ENCODE measurements at places on chromosomes 1 and 21.

GRCh38 chr1:158328426-158328825 is 2.9 kb downstream of the CD1B start:
- DNase-seq, result no peak

- DNase-seq, result no peak
These were observed 111.2 kb upstream of the KIF26B start for GRCh38 chr1:245043611-245043940.

DNA sequence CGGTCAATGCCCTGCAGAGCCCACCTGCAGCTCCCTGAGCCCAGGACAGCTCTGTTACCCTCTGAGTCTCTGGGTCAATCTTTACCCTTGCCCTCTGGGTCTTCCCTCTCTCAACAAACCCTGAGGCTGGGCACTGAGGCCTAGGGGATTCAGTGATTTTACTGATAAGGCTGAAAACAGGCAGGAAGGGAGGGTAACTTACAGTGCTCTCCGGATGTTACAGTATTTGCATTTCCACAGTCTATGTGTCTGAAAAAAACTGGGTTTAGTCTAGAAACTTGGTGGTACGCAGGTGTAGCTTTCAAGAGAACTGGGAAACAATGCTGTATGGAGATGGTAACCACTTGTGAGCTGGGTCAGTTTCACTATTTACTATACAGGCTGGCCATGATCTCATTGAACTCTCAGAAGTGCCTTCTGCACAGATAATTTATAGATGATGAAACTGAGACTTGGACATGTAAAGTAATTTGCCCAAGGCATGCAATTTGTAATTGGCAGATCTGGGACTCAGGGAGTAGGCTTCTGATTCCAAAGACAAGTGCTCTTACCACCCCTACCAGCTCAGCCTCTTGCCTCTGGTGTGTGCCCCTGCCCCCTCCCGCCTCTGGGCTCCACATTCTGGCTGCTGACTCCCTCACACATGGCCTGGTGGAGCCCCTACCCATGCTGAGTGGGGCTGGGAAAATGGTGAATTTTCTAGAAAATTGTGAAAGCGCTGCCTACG is 48.8 kb downstream of the TENT5C start:
- no peak for DNase-seq

DNA sequence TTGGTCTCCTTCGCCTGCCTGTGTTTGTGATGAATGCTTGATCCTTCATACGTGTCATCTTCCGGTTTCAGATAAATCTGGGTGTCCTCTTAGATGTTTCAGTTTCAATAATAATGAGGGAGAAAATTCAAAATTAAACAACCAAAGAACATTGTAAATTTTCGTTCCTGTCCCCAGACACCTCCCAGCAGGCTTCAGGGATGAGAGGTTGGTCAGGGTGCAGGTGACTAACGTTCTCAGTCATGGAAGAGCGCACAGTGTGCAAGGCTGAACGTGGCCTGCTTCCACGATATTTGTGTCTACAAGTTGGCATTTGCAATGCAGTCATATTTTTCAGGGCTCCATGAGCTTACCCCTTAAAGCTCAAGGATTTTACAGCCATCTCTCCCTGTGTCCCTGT is 147.1 kb upstream of the ARHGEF16 start:
- no peak for DNase-seq

GRCh38 chr21:41610042-41610839 is 102.3 kb upstream of the TMPRSS2 start:
- peak; percentile 47 for DNase-seq

DNA sequence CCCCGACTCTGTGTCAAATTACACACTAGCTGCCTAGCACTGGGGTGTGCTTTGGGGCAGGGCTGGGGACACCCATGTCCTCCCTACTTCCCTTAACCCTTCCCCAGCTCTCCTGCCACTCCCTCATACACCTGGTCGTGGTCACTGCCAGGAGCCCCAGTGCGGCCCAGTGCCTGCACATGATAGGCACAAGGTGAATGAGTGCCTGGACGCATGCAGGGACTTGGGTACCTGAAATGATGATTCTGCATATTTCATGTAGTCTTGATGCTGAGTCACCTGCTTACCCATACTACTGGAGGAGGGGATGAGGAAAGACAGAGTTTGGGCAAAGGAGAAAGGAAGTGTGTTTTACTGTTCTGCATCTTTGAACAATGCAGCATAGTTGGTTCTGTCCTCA is 1.5 kb upstream of the VANGL2 start:
- no peak for DNase-seq

DNA sequence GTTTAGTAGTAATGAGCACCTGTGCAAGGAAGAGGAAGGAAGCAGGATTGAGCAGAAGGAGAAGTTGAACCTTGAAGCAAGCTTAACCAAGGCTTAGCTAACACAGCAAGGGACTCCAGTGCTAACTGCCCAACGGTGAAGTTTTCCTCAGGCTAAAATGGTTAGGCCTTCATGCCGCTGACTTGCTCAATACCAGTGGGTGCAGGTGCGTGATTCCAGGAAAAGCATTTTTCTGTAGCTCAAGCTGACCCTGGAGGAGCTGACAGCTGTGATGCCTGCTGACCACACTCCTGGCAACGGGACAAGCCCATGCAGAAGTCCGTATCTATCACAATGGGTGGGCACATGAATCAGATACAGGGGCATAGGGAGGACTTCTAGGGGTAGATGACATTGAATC is 76.5 kb upstream of the FGGY start:
- DNase-seq, result no peak

DNA sequence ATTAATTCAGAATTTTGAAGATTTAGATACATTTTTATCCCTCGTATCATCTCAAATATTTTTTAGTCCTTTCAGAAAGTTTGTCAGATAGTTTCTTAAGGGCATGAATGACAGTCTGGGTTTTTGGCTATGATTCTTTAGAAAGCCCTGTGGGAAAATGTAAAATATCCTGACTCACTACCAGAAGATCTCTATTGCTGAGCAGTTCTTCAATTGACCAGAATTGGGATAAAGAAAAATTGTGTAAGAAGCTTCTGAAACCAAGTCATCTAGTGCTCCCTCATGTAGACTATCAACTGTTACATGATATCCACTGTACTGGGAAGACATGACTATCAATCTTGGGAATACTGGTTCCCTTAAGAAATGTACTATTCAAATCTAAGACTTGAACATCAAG is 608.3 kb upstream of the CHRM3 start:
- DNase-seq, result no peak

DNA sequence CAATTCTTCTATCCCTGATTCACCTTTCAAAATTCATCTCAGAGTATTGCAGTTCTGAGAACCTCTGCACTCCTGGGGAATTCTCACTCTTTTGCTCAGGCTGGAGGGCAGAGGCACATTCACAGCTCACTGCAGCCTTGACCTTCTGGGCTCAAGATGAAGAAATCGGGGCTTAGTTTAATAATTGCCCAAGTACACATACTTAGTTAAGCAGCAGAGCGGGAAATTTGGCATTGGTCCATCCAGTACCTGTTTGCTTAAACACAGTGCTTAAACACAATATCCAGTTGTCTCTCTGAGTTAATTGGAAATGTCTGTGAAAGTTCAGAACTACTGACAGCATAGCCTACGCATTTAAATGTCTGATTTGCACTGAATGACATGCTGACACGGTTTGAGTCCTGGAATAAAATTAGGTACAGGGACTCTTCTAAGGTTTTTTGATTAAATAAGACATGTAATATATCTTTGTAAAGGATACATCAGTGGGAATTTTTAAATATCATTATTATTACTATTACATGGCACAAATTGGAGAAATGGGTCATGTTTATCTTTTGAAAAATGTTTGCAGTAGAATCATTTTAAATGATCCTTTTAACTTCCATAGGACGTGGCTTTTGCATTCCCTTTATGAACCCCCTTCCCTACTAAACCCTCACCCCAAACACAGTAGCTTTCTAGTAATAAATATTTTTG is 337.4 kb downstream of the SRGAP2C start:
- DNase-seq, result no peak

- no peak for DNase-seq
These were observed 4.7 kb downstream of the PTPRU start for GRCh38 chr1:29240986-29241385.

DNA sequence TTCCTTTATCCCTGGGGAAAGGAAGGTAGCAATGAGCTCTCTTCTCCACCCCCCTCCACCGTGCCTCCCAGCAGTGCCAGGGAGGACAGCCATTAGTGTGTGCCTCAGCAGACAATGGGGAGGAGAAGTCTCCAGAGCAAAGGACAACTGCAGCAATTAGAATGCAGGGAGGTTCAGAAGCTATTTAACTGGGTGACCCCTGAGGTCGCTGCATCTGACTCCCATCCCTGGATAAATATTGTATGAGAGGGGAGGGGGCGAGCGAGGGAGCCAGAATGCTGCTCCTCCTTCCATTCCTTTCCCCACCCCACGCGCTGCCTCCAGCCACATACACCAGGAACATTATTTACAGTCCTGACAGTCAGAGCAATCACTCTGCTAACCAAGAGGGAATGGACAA is 59.0 kb downstream of the ERI3 start:
- DNase-seq, result no peak

DNA sequence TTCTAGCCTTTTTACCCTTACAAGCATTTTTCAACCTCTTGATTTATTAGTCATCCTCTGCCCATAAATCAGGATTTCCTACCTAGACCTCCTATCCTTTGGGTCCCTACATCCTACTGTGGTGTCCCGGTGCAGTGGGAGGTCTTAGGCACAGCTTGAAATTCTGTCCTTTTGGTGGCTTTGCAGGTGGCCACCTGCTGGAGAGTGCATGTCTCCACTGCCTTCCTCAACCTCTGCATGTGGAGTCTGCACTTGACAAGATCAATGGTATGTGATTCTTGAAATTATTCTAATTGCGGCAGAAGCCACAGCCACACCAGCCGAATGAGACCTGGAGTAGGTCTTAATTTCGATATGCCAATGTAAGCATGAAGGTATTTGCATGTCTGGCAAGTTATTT is 11.4 kb upstream of the KCNA3 start:
- no peak for DNase-seq

DNA sequence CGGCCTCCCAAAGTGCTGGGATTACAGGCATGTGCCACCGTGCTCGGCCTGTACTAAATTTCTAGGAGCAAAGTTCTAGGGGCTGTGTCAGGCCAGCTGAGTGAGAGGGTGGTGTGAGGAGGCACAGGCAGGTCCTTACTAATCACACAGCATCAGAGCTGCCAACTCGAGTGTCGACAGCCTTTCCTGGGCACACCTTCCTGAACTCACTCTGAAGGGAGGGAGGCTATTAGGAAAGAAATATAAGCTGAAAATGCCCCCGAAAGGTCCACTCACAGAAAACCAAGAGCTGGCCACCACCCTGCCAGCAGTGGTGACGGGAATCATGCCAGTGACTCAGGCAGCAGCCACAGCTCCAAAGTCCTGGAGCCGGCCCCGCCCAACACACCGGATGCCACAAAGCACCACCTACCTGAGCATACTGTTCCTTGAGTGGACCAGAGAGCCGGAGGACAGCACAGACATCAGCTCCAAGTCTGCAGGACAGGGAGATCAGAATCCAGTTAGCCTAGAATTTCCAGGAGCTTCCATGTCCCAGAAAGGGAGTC is 4.5 kb downstream of the PMVK start:
- DNase-seq, result no peak

- DNase-seq, result no peak
These were observed 13.4 kb upstream of the SVBP start for GRCh38 chr1:42830631-42831030.

- no peak for DNase-seq
These were observed 15.1 kb downstream of the FAAP20 start for GRCh38 chr1:2179283-2180013.

DNA sequence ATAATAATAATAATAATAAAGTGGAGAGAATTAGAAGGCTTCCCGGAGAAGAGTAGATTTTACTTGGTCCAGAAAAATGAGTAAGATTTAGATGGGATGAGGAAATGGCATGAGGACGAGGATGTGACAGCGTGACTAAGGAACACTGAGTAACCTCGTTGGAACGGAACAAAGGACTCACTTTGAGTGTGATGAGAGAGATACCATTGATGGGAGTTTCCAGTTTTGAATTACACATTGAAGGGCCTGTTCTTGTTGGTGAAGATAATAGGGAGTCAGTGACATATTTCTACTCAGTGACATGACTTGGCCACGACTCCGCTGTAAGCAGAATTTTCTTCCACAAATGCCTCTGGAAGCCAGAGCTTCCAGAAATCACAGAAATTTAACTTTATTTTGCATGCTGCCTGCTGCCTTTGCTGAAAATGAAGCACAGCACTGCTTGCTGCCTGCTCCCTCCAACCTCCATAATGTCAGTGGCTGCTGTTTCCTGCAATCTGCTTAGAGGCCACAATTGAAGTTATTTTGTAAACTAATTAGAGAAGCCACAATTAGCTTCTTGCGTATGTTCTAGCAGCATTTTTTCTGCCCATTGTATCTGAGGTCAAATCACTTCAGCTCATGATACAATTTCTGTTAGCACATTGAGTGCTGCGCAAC is 33.7 kb upstream of the FBXO28 start:
- DNase-seq, result no peak

GRCh38 chr21:40602080-40602479 is 244.9 kb downstream of the DSCAM start:
- no peak for DNase-seq

GRCh38 chr21:28852706-28853105 is 140.0 kb downstream of the LTN1 start:
- DNase-seq, result no peak

- DNase-seq, result no peak
These were observed 39.9 kb downstream of the CRYAA start for GRCh38 chr21:43208561-43209332.

DNA sequence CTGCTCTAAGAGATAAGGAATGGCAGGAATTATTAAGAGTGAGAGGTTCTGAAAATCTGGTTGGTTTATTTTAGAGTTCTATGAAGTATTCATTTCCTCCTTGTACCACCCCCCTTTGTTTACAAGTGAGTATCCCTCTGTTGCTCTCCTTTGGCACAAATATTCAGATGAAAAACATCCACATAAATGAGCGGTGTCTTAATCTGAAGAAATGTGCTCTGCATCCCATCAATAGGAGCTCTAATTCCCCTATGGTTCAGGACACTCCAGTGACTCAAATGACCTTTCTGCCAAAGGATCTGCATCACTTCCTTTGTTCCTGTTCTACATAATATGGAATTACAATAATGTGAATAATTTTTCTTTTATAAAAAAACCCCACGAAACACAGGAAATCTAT is 16.6 kb downstream of the DDAH1 start:
- no peak for DNase-seq

GRCh38 chr1:62271948-62272728 is 47.1 kb downstream of the KANK4 start:
- peak; percentile 52 for DNase-seq

GRCh38 chr1:229544587-229544986 is 13.9 kb downstream of the ABCB10 start:
- DNase-seq, result no peak

DNA sequence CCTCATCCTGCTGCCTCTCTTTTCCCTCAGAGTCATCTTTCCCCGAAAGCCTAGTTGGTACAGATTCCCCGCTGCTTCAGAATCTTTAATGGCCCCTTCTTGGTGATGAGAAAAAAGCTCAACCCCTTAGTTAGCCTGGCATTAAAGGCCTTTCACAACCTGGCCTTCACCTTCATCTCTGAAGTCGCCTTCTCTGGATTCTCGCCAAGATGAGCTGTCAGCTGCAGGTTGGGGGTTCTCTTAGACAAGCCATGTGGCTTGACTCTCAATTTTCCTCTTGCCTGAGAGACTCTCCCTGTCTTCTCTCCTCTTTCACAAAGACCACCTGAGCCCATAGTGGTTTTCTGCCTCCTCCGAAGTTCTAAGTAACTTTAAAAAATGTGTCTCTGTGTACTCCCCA is 15.5 kb upstream of the DISC1 start:
- DNase-seq, result no peak
